GM12878 (cell line): ENCODE measurements at places on chromosomes 16 and 17. TPM values are rescaled to one million over a fixed set of nuclear protein-coding genes. Genes with fewer than 3 reads are reported as not detected.

The SLC43A2 gene
- 6.7 and 6.8 TPM in 2 replicates for polyA plus RNA-seq

The STX1B gene
- polyA plus RNA-seq, result 0.29 and 0.38 TPM in 2 replicates

The RAB26 gene
- polyA plus RNA-seq, result 2.6 and 3.7 TPM in 2 replicates

The LSM12 gene
- polyA plus RNA-seq, result 131 and 132 TPM in 2 replicates

GRCh38 chr17:30808785-30809286, 15.7 kb downstream of the CRLF3 start:
- peak; percentile 91 for DNase-seq

DNA sequence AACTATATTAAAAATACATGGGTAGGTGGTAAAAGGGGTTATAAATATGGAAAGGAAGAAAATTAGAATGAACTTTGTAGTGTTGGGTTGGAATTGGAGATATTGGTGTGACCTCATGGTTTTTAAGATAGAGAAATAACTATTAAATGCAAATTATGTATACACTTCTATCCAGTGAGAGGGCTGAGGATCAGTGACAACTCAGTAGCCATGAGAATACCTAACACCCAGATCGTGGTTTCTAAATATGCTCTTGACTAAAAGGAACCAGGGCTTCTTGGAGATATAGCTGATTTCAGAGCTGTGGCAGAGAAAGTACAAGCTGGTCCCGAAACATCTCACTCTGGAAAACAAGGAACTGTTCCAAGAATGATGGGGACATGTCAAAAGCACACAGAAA, 44.4 kb downstream of the SLC6A4 start:
- DNase-seq, result no peak

DNA sequence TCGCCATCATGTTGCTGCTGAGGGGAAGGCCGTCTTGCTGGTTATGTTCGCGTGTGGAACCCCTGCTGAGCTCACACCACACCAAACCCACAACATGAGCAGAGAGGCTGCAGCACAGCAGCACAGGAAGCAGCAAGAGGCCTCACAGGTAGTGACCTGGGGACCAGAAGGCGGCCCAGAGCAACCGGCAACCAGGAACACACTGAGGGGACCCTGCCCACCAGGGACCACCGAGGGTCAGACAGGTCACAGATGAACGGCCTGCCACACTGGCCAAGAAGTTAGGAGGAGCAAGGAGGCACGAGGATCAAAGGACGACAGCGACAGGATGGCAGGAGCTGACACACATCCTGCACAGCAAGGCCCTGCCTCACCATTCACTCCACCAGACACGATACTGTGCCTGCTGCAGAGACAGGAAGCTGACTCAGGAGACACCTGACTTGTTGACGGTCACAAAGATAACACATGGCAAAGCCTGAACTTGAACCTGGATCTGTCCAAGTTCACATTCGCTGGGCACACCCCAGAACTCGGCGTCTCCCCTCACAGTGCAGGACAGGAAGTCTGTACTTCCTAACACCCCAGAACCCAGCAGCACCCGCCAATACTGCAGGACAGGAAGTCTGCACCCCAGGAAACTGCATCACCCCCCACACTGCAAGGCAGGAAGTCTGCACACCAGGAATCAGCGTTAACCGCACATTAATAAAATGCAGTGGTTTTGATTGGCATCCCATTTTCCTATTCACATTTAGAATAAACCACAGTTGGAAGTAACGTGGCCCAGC, 98.5 kb downstream of the ZNF778 start:
- DNase-seq, result peak; percentile 44

DNA sequence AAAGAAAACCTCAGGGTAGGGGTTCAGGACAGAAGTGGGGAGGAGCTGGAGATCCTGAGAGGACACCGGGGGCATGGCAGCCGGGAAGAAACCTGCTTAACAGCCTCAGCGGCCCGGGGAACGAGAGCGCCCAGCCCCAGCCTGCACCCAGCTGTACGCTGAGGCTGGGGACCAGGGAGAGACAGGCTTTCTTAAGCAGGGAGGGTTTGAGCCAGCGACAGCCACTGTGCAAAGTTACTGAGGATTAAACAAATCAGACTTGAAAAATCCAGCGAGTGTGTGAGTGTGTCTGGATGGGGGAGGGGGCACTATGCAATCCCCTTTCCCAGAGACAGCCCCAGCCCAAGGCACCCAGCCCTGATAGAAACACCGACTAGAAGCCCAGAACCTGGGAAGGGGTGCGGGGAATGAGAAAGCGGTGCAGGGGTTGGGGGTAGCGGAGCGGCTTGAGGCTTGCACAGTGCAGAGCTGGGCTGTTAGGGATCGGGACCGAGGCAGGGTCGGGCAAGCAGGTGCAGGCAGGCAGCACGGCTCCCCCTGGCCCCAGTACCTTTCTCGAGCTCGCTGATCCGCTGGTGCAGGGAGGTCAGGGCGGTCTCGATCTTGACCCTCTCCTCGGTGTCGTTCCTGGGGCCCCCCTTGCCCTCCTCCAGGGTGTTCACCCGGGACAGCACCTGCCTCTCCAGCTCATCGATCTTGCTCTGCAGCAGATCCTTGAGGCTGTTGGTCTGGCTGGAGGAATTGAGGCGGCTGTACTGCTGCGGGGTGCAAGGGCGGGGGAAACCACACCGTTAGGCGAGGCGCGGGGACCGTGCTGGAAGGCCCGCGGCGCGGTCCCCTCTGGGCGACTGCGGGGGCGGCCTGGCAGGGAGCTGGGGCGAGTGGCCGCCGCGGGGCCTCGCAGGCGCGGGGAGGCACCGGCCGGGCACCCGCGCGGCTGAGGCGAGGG, 1.2 kb downstream of the NPTX1 start:
- no peak for DNase-seq

- DNase-seq, result no peak
These were observed 22.8 kb upstream of the ACSM2B start for GRCh38 chr16:20598832-20599469.

GRCh38 chr17:792277-792676, 10.1 kb downstream of the MRM3 start:
- no peak for DNase-seq

- DNase-seq, result no peak
These were observed 942 bp downstream of the LDAF1 start for GRCh38 chr16:21159281-21159951.

GRCh38 chr16:47250983-47251382, 107.2 kb upstream of the NETO2 start:
- DNase-seq, result no peak

DNA sequence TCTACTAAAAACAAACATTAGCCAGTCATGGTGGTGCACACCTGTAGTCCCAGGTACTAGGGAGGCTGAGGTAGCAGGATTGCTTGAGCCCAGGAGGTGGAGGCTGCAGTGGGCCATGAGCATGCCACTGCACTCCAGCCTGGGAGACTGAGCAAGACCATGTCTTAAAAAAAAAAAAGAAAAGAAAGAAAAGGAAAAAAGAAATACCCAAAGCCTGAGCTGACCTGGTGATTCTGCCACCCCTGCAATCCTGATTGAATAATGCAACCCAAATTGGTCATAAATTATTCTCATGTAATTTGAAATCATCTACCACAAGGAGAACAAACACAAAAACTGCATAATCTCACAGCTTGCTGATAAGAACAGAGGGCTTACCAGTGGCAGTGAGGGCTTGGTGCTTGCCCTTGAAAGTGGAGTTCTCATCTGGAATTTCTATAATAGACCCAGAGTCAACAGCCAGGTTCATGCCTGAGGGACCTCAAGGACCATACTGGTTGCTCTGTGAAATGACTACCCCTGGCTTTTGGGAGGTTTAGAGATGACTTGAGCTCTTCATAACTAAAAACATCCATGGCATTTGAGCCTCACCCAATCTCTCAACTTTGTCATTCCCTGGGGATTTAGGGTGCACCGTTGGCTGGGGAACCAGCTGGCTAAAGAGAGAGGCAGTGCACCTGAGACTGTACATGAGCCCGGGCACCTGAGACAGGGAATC, 35.4 kb upstream of the TMC5 start:
- DNase-seq, result no peak

GRCh38 chr17:68057531-68057952, 22.0 kb downstream of the KPNA2 start:
- no peak for DNase-seq

- no peak for DNase-seq
These were observed at the start of gene USH1G for GRCh38 chr17:74922694-74923537. TSS of gene USH1G (minus strand) at chr17:74923255. CDS start at chr17:74923073, 182 bp downstream.

DNA sequence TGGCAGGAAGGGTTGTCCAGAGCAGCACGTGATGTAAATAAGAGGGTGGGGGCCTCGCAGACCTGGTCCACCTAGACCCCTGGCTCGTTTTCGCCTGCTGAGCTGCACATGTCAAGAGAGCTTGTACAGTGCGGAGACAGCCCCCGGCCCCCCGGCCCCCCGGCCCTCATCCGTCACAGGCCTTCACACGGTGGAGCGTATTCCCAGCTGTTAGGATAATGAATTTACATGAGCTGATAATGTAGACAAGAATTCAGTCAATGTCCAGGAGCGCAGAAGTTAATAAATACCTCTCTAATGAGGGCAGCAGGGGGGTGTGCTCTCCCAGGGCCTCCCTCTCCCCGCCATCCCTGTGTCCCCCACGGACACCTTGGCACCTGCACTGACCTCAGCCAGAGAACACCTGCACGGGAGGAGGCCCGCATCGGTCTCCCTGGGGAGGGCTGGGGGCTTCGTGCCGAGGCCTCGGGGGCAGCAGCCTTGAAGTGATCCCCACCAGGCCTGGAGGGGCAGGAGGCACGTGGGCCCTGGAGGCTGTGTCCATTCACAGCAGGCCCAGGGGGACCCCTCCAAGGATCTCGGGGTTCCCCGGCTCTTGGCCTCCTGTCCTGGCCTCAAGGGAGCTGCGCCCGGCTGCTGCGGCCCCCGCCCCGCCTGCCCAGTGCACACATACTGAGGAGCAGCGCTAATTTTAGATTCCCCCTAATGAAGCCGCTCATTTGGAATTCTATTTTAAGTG, 14.6 kb downstream of the GSE1 start:
- no peak for DNase-seq

DNA sequence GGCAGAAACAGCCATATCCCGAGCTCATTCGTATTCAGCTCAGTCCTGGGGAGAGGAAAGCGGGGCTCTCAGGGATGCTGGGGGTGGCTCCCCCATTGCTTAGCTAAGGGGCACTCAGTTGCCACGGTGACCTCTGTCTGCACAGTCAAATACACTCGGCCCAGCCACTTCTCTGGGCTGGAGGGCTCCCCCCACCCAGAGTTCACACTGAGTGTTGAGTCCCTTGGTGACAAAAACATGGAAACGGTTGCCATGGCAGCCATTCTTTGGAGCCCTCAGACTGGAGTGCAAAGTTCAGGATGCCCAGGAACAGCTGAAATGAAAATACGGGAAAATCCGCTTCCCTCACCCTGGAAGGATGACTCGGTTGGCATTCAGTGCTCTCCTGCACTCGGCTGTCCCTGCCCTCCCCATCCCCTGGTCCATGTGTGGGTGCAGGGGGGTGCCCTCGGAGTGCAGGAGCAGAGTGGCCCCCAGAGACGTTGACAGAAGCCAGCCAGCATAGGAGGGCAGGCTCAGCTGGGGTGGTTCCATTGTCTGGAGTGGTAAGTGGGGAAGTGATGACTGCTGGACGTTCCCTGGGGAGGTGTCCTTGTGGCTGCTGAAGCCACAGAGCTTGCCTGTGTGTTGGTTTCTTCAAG, 216.5 kb downstream of the NTN1 start:
- DNase-seq, result no peak

DNA sequence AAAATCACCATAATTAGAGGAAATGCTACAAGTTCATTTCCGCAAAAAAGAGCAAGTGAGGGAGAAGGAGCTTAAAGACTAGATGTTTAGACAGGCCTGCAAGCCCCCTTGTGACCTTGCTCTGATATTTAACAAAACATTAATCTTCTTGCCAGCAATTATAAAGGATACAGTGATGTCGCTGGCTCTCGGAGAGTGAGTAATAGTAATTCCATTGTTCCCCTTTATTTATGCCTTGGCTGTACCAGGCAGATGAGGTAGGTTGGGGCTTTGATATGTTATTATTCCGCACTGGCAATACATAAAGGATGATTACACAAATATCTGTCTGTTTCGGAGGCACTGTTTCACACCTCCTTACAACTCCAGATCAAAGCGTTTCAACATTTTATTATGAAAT, 204.8 kb upstream of the SALL1 start:
- DNase-seq, result no peak

DNA sequence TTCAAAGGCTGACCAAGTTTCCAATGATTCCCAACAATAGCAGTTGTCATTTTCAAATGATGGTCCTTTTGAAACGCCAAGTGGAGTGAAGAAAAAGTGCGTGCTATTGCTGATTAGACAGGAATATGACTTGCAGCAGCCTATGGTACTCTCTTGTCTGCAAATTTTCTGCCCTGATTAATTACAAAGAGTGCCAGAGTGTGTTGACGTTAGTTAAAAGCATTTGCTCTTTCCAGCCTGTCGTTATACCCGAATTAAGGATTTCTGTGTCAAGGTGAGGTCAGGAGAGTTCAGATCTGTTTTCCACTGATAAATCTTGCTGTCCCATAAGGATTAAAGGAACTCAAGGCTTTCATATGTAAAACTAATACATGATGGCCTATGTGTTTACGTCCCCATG, 75.0 kb upstream of the ADAMTS18 start:
- no peak for DNase-seq

DNA sequence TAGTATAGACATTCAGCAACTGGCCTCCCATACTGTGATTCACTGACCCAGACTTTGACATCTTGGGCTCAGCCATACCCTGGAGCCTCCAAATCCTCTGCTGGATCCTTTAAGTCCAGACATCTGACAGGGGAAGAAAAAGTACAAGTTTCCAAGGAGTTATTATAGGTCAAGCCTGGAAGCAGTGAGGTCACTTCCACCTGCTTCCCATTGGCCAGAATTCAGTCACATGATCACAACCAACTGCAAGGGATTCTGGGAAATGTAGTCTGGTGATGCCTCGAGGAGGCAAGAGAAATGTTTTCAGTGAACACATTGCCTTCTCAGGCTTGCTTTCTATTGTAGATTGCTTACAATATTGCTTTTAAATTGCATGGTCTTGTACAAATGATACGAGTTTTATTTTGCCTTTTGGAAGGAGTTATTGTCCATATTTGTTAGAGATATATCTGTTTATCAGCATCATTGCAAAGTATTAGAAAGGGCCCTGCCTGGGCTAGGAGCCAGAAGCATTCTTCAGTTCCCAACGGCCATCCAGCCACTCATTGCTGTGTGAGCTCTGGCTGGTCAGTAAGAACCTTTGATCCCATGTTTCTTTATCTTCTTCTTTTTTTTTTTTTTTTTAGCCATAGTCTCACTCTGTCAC, 696.9 kb downstream of the WWOX start:
- peak; percentile 13 for DNase-seq

DNA sequence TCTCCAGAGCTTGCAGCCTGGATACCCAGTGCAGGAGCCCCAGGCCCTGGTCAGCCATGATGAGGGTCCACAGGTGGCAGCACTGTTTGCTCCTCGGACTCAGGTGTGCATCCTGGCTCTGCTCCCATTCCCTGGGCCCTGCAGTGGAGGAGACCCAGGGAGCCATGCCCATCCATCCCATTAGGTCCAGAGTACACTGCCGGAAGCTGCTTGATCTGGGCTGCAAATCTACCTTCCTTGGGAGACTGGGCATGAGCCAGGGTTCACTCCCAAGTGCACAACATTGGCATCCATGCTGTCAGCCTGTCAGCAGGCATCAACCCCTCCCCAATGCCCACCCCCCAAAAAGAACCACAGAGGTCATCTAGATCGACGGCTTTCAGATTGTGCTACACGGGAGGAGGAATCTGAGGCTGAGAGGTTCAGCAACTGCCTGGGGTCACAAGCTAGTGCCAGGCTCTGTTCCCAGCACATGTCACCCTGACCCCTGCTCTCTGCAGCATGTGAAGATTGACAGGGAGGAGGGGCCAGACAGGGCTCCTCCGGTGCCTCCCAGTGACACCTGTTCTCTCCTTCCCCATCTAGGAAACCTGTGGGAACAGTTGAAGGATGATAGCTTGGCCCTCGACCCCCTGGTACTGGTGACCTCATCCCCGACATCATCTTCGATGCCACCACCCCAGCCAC, 15.7 kb downstream of the UNC119 start:
- DNase-seq, result no peak

- no peak for DNase-seq
These were observed 229.8 kb downstream of the MAF start for GRCh38 chr16:79370736-79371135.
